RWPE2 (cell line): ENCODE measurements at places on chromosomes 12 and 14.

DNA sequence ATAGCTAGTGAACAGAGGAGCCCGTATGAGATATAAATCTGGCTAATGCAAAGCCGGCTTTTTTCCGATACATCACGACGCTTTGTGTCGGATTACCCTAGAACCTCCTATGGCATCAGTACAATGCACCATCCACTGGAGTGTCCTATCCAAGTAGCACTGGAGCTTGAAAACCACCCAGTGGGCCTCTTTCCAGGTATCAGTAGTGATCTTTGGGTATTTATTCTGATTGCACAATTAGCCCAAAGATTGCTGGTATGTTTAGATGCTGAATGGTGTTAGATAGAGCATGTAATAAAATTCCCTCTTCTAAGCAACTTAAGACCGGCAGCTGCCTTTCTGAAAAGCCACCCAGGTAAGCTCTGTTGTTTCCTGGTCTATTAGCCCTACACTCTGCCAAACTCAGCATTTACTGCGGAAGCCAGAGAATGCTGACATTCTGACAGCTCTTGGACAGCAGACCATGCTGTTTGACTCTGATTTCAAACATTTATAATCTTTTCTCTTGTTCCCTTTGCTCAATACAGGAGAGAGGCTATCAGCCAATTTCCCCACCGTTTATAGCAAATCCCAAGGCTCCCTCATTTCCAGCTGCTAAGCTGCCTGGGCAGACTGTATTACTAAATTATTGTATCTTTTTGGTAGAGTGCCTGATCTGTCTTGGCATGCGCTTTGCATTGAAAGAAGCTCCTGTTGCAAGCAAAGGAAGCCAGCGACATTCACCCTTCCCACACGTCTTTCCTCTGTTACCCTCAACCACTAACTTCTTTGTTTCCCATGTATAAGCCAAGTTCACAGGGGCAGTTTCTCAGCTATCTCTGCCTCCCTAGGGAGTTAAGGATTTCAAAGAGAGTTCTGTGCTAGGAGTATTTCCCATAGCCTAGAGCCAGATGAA, 388.3 kb upstream of the GARIN6 start:
- DNase-seq: no peak

GRCh38 chr14:85071447-85071846, 458.5 kb upstream of the FLRT2 start:
- DNase-seq: no peak

DNA sequence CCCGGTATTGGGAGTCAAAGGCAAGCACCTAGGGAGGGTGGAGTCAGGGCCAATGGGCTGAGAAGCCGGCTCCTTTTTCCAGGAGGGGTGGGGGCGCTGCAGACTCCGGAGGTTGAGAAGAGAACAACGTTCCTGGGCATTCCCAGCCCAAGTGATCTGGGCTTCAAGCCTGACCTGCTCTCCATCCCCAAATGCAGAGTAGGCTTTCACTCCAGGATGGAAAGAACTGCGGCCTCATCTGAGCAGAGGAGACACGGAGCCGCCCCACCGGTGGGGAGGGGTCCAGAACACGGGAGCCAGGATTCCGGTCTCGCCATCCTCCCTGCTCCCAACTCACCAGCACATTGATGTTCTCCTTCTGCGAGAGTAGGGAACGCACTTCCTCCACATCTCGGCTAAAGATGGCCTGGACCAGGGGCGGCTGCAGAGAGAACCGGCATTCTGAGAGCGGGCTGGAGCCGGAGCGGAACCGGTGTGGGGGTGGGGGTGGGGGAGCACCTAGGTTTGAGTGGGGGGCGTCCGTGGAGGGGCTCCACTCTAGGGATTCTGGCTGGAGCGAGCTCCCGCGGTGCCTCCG, 605 bp downstream of the ANKRD52 start:
- no peak for DNase-seq

- DNase-seq: no peak
Observed at GRCh38 chr14:102778338-102779083, 1.3 kb downstream of the TRAF3 start.

GRCh38 chr14:34122650-34123049, 171.8 kb upstream of the EGLN3 start:
- no peak for DNase-seq

- DNase-seq: no peak
Observed at GRCh38 chr12:51048661-51049251, 629 bp downstream of the LETMD1 start.

- DNase-seq: no peak
Observed at GRCh38 chr12:102465762-102466560, 14.4 kb downstream of the IGF1 start.
